Regular cardiac myocyte (primary cell): ENCODE measurements at places on chromosomes 7 and 10. TPM values are rescaled to one million over a fixed set of nuclear protein-coding genes. Genes with fewer than 3 reads are reported as not detected.

PVRIG gene
- 0.19 TPM in 1 of 2 replicates, not detected in the other for total RNA-seq

LIPN gene
- total RNA-seq: not detected in 2 replicates

KIF11 gene
- total RNA-seq: 6.5 and 42.0 TPM in 2 replicates

RELN gene
- 20.0 and 94.7 TPM in 2 replicates for total RNA-seq

PON1 gene
- not detected in 2 replicates for total RNA-seq

CUZD1 gene
- total RNA-seq: 0.28 and 0.38 TPM in 2 replicates

LIPF gene
- not detected in 2 replicates for total RNA-seq

SYT15B gene
- under 0.01 and 0.28 TPM in 2 replicates for total RNA-seq

SPDYE2 gene
- total RNA-seq: not detected in 2 replicates

ZFAND2A gene
- total RNA-seq: 16.7 and 18.6 TPM in 2 replicates
